ENCODE measurements at places on chromosomes 13 and 19.

- DNase-seq = no peak
These were observed 1531.7 kb upstream of the SPRY2 start for GRCh38 chr13:81872581-81872980.

DNA sequence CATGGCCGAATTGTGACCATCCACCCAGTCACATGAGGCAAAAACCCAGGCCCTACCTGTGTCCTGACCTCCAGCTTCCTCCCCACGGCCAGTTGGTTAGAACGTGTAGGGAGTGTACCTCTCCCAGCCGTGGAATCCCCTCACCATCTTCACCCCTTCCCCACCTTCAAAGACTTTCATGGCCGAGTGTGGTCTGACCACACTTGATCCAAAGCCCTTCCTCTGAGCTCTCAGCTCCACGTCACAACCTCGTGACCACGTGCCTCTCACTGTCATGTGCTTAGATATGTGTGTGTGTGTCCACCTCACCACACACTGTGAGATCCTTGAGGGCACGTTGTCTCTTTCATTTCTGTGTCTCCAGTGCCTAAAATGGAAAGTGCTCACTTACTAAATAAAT lies 48.6 kb upstream of the UBE2L5 start:
- DNase-seq = no peak

DNA sequence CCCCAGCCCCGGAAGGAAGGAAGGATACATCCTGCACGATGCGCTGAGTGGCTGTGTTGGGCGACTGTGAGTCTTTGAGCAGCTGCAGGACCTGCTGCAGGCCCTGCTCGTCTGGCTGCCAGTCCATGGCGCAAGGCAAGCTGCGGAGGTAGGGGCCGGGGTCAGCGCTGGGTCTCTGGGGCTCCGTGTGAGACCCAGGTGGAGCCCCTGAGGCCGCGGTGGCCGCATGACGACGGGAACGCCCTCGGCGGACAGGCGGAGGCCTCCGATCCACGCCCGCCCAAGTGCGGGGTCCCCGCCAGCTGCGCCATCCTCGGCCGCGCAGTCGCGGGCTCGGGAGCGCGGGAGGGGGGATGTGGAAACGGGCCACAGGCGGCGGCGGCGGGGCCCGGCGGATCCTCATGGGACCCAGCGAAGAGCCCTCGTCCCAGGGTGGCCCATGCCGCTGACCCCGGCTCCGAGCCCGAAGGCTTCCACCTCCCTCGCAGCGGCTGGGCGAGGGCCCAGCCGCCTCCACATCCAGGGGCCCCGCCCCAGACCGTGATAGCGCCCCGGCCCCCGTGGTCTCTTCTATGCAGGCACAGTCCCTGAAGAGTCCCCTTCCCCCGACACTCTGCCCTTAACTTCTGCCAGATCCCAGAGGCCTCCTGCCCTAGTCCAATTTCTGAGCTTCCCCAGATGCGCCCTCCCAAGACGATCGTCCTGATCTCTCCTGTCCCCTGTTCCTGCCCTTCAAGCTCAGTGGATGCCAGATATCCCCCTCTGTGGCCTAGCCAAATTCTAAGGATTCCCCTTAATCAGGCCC lies 2.7 kb downstream of the TNPO2 start:
- DNase-seq = no peak

DNA sequence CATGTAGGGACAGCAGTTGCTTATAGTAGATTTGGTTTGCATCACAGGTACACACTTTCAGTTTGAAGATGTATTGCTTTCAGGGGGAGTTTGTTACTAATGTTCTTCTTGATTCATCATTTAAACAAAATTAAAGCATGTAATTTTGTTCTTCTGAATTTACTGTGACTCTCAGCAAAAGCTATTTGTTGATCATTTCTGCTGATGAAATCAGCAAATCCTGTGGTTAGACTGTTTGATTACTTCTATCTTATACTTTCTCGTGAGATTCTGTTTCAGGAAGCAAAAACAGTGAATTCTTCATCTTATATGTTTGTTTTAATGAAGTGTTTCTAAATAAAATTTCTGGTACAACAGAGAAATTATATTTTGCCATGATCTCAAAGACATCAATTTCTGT lies 497.6 kb downstream of the GPC6 start:
- DNase-seq = no peak

- DNase-seq = no peak
These were observed 22.2 kb upstream of the SIAH3 start for GRCh38 chr13:45873491-45874325.

- peak; percentile 51 for DNase-seq
These were observed 39.5 kb downstream of the DHRS12 start for GRCh38 chr13:51764184-51765141.

DNA sequence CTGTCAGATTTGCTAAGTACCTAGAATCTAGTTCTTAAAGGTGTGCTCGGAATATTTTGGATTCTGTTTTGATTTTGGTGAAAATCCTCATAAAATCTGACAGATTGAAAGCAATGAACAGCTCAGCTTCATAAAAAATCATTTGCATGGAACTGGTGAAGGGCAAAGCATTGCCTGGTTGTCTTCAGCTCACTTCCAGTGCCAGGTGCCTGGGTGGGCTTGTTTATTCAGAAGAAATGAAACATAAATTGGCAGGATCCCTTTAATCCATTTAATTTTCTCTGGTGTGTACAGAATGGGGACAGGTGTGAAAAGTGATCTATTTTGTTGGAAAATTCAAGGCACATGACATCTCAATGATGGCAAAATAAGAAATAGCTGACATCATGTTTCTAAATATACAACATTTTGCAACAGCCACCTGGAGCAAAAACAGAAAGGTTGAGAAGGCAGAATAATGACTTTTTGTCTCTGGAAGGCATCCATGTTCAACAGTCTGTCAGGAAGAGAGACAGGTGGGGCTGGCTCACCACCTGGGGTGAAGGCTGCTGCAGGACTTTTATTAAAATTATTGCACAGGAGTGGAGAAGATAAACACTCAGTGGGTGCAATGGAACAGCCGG lies 52.2 kb downstream of the RFC3 start:
- no peak for DNase-seq

DNA sequence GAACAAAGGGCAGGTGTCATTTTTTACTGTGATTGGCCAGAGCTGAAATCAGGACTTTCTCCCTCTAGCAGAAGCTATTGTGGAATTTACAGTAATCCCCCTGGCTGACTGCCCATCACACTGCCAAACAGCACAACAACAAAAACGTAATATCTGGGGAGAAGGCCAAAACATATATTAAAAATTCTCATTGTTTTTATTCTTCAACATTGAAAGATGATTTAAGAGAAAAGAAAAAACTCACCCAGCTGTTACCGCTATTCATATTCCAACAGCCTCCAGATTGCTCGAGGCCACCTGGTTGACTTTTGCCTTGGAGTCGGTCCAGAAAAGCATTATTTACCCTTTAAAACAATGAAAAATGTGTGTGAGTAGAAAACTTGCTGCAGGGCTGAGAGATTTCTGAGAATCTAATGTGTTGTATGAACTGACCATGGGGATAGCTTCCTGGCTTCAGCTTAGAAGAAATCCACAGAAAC lies 97.2 kb downstream of the EPSTI1 start:
- DNase-seq = no peak

- peak; percentile 23 for DNase-seq
These were observed 36.5 kb downstream of the B3GLCT start for GRCh38 chr13:31236211-31236786.

- DNase-seq = no peak
These were observed 3.5 kb downstream of the SPINT2 start for GRCh38 chr19:38267761-38268483.

DNA sequence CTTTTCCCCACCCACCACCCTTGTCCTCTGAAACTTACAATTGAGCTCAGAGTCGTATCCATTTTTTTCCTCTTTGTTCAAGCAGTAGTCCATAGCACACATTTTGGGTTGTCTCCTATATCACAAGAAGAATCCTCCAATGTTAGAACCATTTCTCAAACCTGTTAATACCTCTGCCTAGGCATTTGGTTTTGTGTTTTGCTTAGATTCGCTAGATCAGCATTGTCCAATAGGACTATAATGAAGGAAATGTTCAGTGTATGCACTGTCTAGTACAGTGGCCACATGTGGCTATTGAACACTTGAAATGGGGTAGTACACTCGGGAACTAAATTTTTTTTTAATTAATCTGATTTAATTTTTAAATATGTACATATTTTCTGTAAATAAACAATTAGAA lies 12.6 kb downstream of the DPY19L3 start:
- DNase-seq = no peak

GRCh38 chr13:102191951-102192502 lies 209.8 kb downstream of the FGF14 start:
- no peak for DNase-seq

- DNase-seq = peak; percentile 11
These were observed 4.2 kb downstream of the LTBP4 start for GRCh38 chr19:40605216-40605971.

DNA sequence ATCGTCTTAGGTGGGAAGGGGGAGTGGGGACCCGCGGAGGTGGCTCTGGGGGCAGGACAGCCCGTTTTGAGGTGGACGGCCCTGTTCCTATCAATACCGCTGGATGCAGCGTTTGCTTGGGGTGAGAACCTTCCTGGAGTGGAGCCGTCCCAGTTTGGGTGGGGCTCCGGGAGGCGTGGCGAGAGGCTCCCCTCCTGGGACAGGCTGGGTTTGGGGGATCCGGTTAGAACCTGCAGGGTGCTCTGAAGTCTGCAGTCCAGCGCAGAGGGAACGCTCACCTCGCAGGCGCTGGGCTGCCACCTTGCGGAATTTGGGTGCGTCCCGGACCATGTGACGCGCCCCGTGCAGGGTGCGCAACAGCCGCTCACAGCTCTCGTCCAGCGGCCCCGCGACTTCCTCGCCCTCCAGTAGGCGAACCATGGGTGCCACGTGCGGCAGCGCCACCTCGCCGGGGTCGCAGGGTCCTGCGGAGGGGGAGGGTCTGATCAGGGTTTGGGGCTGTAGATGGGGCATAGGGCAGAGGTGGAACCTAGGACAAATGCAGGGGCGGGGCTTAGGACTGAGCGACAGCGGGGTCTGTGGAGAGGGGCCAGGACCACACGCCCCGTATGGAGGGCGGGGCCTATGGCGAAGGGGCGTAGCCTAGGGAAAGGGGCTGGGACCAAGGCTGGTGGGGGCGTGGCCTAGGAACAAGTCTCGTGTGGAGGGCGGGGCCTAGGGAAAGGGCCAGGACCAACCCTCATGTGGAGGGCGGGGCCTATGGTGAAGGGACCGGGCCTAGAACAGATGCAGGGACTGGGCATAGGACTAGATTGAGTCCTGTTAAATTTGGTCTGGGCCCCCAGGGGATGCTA lies 13.8 kb downstream of the SH2D3A start:
- no peak for DNase-seq

GRCh38 chr19:16736709-16737108 lies 17.1 kb downstream of the NWD1 start:
- DNase-seq = no peak

DNA sequence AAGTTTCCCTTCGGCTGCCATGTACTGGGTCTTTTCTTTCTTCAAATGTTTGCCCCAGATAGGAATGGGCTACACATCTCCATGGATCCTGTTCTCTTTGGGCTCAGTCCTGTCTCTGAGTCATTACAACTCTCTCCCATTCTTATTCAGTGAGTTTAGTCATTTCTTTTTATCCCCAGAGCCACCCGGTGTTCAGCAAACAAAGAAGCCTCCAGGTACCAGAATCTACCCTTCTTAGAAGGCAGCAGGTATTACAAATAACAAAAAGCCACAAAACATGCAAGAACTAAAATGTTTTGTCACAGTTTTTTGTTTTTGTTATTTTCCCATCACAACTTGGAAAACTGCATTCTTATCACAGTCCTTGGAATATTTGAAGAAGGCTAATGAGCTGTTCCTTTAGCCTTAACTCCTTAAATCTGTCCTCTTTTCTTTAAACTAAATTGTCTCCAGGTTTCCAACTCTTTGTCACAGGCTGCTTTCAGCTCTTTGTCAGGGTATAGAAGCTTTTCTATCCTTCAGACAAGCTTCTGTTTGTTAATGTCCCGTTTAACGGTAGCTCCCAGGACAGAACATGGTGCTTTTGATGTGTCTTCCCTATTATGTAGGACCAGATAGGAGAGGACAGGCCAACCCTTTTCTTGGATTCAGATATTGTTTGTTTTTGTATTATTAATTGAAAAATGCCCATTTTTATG lies 215.5 kb upstream of the HTR2A start:
- no peak for DNase-seq

- DNase-seq = no peak
These were observed 10.1 kb downstream of the OPA3 start for GRCh38 chr19:45574526-45574925.

GRCh38 chr19:45423589-45424190 lies at the start of gene ERCC1:
ERCC1 (minus strand) TSS chr19:45423917; CDS start chr19:45423374, 543 bp downstream.
- DNase-seq = peak; percentile 85

- no peak for DNase-seq
These were observed 22.3 kb downstream of the SETDB2 start for GRCh38 chr13:49466292-49466838.

DNA sequence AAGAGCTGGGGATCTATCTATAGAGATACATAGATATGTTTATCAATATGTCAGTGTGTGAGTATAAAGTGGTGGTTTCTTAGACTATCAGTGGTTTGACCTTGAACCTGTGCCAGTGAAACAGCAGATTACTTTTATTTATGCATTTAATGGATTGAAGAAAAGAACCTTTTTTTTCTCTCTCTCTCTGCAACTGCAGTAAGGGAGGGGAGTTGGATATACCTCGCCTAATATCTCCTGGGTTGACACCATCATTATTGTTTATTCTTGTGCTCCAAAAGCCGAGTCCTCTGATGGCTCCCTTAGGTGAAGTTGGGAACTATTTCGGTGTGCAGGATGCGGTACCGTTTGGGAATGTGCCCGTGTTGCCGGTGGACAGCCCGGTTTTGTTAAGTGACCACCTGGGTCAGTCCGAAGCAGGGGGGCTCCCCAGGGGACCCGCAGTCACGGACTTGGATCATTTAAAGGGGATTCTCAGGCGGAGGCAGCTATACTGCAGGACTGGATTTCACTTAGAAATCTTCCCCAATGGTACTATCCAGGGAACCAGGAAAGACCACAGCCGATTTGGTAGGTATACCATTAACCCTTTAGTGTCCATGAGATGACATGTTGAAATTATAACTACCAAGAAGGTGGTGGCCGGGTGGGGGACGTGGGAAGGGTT lies 880 bp downstream of the FGF9 start:
- no peak for DNase-seq

- no peak for DNase-seq
These were observed 201.1 kb downstream of the PCDH20 start for GRCh38 chr13:61214551-61214950.

DNA sequence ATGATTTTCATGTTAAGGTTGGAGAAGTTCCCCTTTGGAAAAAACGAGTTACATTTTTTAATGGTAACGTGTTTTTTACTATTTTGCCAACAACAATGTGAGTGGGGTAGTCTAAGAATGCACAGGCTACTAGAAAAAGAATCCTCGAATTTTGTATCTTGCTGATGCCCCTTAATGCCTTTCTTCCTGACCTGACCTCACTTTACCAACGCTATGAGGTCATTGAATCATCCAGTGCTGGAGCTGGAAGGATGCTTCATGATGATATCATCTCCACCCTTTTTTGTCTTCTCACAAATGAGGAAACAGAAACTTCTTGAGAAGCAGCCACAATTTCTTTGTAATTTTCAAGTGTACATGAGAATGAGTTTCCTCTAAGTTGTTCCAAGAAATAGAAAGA lies 8.2 kb upstream of the UBL3 start:
- no peak for DNase-seq
